Activated naive CD8-positive, alpha-beta T cell treated with anti-CD3 and anti-CD28 coated beads, Interleukin-2, amount 50 U/mL, for 16 hours (primary cell): ENCODE measurements at places on chromosomes 7 and 10.

DNA sequence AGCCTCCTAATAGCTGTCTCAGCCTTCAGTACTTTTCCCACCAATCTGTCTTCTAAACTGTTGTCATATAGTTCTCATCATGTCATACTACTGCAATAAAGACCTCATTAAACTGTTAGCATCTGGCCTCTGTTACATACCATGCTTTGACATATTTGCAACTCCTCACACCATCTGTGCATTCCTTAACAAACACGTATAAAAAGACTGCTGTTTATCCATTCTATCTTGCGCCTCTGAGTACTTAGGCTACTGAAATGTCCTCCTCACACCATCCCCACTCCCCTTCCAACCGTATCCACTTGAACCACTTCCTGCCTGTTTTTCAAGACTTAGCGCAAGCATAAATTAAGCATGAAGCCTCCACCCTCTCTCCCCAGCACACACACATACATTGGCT lies 41.6 kb downstream of the SLC16A9 start:
- no peak for DNase-seq

DNA sequence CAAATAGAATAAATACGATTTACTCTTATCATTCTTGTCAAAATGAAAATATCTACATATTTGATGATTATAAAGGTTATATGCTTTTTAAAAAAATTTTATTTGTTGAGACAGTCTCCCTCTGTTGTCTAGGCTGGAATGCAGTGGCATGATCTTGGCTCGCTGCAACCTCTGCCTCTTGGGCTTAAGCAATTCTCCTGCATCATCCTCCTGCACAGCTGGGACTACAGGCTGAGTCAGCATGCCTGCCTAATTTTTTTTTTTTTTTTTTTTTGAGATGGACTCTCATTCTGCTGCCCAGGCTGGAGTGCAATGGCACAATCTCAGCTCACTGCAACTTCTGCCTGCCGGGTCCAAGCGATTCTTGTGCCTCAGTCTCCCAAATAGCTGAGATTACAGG lies 48.9 kb downstream of the PUS7 start:
- no peak for DNase-seq

DNA sequence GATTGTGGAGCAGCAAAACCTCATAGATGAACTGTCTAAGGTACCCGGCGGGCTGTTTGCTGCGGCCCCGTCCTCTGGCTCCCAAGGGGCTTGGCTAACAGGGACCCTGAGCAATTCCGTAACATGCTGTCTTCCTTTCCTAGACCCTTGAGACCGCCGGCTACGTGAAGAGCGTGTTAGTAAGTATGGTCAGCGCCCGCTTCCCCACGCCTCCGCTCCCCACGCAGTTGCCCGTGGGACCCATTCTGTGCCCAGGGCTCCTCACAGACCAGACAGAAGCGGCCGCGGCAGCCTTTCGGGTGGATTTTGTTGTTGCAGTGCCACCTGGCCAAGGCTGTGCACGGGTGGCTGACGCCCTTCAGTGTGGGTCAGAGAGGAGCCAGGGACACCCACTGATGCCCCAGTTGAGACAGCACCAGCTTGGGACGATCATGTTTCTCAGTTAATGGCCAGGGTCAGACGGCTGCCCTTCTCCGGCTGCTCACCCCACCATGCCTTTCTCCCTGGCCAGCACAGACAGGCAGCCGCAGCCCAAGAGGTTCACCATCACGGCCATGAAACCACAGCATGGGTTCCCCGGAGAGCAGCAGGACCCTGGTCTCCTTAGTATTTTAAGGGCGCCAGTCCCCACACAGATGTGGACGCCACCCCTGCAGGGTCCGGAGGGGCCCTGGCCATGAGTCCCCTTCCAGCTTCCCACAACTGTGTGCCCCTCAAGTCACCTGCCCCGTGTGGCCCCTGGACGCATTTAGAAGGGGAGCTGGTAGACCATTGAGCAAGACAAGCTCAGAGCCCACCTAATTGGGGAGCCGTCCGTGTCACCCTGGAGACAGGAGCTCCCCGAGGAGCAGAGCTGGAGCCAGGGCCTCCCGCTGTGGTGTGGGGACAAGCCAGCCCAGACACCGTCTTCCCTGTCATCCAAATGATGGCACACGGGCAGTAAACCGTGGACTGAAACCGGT lies 49.4 kb upstream of the DPYSL4 start:
- DNase-seq, result no peak

- no peak for DNase-seq
Observed at GRCh38 chr10:5737352-5737751, 52.7 kb downstream of the TASOR2 start.

- no peak for DNase-seq
Observed at GRCh38 chr7:51376420-51377092, 59.9 kb upstream of the COBL start.

DNA sequence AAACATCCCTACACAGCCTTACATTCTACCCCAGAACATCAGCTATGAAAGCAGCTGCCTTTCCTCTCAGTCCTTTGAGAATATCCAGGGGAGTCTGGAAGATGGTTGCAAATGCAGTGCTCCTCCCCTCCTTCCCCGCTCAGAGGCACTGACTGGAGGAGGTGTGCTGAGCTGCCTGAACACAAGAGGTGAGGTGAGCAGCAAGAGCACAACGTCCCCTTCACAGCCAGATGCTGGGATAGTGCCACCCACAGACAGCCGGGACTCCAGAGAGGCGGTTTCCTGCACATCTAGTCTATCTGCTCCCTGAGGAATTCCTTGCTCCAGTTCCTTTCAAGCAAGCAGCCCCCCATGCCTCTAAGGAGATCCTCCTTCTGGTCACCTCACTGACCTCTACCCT lies 74.2 kb downstream of the EZH2 start:
- no peak for DNase-seq

DNA sequence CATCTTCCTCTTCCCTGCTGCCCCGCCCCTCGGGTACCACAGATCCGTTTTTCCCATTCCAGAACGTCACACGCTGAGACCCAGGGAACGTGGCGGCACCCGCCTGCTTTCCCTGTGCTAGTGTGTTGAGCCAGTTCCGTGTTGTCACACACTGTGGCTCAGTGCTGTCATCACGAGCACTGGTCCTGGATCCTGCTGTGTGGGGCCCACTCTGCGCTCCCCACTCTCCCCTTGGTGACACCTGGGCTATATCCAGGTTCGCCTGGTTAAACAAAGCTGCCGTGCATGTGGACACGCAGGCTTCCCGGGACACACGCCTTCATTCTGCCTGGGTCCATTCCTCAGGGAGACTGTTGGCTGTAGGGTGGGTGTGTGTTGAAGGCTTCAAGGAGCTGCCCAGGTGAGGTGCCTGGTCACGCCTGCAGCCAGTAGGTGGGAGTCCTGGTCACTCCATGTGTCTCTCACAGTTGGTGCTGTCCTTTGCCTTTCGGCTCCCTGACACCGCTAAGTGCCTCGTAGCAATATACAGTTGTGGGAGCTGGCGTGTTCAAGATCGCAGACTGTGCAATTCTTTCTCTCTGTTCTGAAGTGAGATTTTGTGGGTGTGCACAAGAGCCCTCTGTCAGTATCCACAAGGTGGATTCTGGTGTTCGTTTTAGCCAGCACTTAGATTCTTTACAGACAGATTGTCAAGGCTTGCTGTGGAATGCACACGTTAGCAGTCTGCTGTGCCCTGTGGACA lies 88.6 kb downstream of the INPP5A start:
- DNase-seq, result no peak

DNA sequence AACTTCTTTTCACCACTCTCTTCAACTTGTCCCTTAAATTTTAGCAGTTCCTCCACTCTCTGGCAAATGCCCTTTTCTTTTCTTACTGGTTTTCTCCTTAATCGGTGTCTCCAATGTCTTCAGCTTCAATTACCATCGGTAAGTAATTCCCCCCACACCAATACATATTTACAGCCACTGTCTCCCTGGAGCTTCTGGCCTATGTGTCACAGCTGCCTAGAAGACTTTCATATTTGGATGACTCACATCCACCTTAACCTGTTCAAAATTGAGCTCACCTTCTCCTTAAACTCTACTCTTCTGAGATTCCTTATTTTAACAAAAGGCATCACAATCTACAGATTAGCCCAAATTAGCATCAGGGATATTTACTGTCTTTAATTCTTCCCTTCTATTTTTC lies 380.4 kb downstream of the POM121L12 start:
- DNase-seq, result no peak

GRCh38 chr10:19629567-19629966 lies 186.7 kb upstream of the PLXDC2 start:
- DNase-seq, result no peak

DNA sequence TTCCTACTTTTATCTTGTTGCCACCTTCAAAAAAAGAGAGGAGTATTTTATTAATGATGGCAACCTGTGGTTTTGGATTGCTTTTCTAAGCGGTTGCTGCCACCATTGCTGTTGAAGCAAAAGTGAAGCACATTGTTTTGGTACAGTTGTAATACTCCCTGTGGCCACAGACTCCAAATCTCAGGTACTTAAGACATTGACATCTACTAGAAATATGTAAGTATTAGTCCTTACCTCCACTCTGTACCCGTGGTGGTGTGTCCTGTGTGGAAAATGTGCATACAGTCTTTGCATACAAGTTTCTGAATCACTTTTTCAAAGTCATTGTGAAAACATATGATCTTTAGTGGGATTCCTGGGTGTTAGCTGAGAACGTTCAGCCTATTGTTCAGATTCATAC lies 85.7 kb downstream of the ANLN start:
- no peak for DNase-seq

DNA sequence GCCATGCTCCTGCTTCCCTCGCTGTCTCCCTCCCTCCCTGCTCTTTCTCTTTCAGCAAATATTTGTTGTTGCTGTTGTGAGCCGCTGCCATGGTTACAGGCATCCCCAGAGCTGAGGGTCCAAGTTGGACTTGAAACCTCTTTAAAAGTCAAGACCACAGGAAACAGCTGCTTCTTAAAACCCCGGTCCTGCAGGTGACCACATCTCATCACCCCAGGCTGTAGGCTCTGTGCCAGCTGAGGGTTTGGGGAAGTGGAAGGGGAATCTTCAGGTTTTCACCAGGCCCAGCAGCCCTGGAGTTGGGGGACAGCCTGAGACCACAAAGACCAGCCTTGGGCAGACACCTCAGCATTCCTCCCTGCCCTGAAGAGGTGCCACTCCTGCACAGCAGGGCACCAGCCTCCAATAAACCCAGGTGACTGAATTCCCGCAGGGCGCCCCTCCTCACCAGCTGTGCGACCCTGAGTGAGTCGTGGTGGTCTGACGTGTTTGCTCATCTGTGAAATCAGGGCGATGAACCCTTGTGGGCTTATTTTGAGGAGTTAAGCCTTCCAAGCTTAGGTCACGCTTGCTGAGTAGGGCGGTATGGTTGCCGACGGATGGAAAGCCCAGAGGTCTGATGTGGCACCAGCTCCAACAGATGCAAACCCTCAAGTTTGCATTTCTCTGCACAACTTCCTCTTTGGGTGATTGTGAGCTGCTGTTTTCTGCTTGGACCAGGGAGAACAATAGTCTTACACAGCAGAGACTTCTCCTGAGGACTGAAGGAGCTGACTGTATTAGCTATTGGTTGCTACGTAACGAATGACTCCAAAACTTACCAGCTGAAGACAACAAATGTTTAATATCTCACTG lies 24.8 kb downstream of the NPTX2 start:
- no peak for DNase-seq

GRCh38 chr10:52106011-52106410 lies 208.1 kb upstream of the DKK1 start:
- no peak for DNase-seq

DNA sequence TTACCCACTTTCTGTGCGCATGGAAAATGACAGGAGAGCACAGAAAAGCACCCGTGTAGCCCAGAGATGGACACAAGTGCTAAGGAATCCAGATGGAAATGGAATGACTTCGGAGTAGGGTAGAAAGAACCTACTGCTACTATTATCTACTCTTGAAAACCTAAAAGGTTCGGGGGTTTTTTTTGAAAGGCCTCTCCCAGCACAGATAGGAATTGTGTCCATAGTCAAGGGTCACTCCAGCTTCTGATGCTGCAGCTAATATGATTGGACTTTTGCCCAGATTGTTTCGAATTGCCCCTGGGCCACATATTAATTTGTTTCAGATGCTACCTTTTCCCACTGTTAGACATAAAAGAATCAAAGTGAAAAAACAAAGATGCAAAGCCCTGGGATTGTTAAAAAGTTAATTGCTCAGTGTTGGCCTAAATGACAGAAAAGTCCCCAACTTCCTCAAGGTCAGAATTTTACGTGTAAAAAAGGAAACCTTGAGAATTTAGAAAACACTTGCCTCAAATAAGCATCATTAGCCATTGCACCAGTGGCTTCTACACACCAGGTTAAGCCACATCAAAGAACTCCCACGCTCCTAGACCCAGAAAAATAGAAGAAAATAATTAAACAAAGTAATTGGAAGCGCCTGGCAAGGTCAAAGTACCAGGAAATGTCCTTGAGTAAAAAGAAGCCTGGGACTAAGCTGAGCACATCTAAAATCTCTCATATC lies 40.8 kb upstream of the INSIG1 start:
- no peak for DNase-seq

DNA sequence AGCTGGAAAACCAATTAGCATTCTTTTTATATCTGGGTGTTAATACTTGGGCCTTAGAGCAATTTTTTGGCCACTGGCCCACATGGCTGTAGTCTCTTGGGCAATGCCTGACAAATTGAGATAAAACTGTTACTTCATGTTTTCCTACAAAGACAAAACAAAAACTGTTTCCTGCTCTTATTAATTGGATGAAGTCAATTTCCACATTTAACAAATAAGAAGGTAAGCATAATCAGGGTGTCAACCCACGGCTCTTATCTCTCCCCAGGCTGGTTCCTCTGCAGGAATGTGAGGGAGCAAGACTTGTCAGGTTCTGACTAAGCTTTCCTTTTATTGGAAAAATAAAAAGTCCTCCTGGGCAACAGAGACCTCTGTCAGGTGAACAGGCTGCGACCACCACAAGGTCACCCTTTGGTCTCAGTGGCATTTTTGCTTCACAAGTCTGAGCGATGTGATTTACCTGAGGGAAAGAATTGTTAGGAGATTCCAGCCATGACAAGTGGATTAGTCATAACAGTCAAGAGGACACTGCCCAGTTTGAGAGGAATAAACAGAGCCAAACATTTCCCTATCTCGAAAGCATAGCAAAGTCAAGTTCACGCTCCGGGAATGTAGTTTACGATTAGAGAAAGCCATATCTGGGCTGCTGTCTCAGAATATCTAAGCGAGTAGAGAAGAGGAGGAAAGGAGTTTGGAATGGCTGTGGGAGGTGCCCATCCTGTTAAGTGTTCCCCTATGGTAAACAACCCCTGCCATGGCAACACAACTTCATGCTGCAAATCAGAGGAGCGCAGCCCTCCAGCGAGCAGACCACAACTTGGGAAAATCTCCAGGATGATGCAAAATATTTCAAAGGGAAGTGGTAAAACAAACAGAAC lies 144.4 kb downstream of the TES start:
- no peak for DNase-seq

- no peak for DNase-seq
Observed at GRCh38 chr7:31302356-31302755, 38.2 kb downstream of the NEUROD6 start.
